Activated naive CD4-positive, alpha-beta T cell treated with anti-CD3 and anti-CD28 coated beads, Interleukin-2, amount 50 U/mL, for 72 hours (primary cell): ENCODE measurements at places on chromosomes 1 and 21.

GRCh38 chr1:156749419-156750118 lies 1.9 kb downstream of the HDGF start:
- no peak for DNase-seq

DNA sequence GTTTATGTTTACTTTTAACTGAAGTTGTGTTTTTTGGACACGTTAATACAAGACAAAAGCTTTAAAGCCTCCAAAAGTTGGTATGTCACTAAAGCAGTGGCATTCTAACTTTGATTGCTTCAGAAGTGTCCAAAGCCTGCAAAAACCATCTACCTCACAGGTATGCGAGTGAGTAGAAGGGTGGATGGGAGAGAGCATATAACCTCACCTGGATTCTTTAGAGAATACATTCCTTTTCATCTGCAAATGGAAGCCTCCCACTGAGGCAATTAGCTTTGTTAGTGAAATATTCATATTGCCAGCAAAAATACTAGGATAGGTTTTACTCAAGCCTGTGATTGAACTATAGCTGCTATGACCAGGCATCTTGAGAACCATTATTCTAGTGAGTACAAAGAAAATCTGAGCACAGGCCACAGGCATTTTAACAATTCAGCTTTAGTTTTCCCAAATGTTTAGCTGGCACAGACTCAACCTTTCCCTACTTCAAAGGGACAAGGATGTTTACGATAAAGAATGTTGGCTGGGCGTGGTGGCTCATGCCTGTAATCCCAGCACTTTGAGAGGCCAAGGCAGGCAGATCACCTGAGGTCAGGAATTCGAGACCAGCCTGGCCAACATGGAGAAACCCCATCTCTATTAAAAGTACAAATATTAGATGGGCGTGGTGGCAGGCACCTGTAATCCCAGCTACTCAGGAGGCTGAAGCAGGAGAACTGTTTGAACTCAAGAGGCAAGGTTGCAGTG lies 39.7 kb downstream of the MAP3K21 start:
- DNase-seq: no peak

DNA sequence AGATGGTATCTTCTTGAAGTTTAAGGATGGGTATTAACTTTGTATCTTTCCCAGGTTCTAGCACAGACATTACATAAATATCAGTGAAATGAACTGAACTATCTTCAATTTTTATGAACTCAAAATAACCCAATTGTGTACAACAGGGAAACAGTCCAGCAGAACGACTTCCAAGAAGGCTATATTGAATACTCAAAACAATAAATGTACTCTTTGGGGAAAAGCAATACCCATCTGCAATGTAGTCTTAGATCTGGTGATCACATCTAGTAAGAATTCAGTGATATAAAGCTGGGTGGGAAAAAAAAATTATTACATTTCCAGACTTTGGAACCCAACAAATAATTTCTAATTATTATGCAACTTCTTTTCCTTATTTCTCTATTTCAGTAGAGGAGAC lies 33.1 kb upstream of the GORAB start:
- no peak for DNase-seq

GRCh38 chr1:110463725-110464124 lies 12.8 kb downstream of the PROK1 start:
- DNase-seq: no peak

GRCh38 chr1:59707178-59707791 lies 107.5 kb upstream of the HOOK1 start:
- no peak for DNase-seq

GRCh38 chr1:66563941-66564630 lies 30.1 kb downstream of the SGIP1 start:
- DNase-seq: no peak

- no peak for DNase-seq
Measured at GRCh38 chr1:184596950-184597645, 157.6 kb downstream of the EDEM3 start.

GRCh38 chr1:14926229-14926628 lies 227.3 kb upstream of the TMEM51 start:
- no peak for DNase-seq

GRCh38 chr21:27407271-27407670 lies 440.4 kb upstream of the ADAMTS5 start:
- DNase-seq: no peak

DNA sequence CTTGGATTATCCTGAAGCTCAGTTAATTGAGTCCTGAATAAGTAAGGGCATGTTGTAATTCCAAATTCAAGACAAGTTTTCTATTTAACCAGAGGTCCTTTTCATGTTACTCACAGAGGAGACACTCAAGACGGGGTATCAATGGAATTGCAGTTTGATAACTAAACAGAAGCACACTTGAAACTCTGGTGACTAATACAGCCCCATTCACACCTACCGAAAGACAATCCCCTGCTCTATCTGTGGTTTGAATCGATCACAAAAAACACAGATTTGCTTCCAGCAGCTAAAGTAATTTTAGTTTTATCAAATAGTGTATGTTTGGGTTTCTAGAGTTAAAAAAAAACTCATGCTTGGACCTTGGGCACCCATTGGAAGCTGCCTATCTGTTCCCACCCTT lies 60.4 kb downstream of the TEX35 start:
- no peak for DNase-seq

GRCh38 chr1:2344121-2344681 lies 47.2 kb downstream of the MORN1 start:
- DNase-seq: no peak

DNA sequence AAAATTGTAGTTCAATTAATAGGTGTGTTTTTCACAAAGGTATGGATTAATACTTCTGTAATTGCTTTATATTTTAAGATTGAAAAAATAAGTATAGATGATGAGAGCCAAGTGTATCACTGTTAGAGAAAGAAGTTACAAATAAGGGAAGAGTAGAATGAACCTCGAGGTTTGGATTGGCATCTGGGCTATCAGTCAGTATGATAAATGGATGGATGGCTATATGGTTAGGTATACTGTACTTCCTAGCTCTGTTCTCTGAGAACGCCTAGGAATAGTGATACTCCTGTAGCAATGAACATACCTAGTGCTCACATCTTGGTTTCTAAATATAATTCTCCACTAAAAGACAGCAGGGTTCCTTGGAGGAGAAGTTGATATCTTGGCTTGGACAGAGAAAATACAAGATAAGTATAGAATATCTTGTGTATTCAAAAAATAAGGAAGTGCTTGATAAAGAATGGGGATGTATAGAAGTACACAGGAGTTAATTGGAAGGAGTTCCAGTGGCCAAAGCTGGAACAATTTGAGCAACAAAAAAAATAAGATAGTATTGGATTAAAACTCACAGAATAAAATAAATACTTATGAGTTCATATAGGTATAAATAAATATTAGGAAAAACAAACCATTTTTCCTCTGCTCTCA lies 12.4 kb downstream of the IPO9 start:
- no peak for DNase-seq

DNA sequence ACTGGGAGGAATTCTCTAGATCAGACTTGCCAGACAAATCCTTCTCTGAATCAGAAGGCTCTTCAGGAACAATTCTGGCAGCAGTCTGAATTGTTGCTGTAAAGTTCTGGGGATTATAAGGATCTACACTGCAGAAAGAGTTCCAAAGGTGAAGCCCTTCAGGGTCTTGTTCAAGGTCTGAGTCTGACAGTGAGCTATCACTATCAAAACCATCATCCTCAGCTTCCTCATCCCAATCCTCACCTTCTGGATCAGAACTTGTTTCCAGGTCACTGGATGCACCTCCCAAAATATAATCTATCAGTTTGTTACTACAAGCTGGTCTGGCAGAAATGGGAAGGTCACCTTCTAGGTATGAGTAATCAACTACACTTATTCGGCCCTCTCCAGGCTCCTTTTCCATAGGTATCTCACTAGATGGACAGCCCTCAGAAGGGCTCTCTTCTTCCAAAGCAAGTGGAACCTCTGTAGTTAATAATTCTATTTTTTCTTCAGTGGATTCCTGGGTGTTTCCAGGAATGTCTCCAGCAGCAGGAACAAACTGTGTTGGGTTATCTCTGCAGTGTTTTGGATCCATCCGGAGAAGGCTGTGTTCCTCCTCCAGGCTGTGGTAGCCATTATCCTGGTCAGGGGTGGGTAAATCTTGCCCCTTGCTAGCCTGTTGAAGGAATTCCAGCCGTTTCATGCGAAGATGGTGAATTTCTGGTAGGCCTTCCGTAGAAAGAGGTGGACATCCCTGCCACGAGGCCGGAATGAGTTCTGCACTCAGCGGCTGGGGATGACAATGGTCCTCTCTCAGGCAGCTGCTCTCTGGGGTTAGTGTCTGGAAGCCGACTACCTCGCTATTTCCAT lies 1.6 kb downstream of the PPP1R15B start:
- no peak for DNase-seq

DNA sequence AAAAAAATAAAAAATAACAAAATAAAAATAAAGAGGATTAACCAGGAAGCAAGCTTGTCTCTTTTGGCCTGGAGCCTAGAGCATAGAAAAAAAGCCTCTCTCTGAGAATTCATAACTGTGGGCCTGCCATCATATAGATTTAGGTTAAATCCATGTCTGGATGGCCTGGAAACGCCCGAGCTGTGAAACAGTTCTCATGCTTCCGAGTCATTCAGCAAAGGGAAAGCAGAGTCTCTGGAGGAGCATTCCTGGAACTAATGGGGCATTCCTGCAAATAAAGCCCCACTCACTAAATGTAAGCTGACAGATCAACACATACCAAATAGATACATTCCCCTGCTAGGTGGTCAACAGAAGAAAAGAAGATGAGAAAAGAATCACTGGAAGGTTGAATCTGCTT lies 75.8 kb upstream of the GNG4 start:
- DNase-seq: no peak

DNA sequence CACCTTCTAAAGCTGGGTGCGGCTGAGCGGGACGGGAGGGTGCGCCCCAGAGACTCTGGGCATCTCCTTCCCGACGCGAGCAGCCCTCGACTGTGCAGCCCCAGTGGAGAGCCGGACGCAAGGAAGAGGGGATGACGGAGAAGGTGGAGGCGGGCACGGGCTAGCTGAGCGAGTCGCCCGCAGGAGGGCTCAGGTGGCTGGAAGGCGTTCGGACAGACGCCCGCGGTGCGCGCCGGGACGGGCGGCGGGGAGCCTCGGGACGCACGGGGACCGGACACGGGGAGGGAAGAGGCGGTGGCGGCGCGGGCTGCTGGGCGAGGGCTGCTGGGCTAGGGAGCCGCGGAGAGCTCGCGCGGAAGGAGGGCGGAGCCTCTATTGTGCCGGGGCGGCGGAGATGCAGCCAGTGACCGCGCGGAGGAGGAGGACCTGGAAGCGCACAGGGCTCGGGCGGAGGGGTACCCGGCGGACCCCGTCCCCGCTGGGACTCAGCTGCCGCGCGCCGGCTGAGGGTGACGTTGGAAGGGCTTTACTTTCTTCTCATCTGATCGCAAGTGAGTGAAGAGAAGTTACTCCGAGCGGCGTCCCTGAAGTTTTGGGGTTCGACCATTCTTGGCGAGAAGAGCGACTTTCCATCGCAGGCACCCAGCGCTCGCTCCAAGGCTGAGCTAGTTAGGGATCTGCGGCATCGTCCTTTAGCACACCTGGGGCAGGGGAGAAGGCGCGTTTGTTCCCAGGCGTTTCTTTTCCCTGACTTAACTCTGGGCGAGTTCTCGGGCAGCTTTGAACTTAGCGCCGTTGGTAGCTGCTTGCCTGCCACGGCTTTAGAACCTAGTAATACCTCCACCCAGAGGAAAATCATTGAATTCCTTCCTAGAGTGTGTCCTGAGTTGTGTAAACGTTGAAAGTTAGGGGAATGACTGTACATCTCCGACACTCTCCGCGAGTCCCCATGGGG lies at the start of gene OLFML2B:
OLFML2B (minus strand) TSS at position 323 of the 955 bp plus-strand sequence. CDS start 439 bp downstream, outside the sequence.
- no peak for DNase-seq

- no peak for DNase-seq
Measured at GRCh38 chr21:37534431-37534830, 167.9 kb downstream of the DYRK1A start.

DNA sequence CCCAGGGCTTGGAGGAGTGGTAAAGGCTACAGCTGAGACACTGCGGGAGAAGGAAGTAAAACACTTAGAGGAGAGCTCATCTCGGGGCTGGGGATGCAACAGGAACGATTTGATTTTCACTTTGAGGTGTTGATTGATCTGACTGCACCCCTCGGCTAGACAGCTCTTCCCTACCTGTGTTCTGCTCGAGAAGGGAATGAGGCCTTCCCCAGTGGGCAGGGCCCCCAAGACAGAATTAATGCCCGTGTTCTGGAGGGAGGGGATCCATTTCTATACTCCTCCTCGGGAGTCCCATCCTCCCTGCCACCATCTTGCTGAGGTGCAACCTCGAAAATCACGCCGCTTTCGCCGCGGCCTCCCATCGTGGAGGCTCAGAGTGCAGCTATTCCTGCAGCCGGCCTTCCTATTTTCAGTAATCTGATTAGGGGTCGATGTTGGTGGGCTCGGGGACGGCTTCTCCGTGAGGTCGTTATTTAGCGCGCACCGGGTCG lies 2.4 kb downstream of the ATP2B4 start:
- no peak for DNase-seq

GRCh38 chr1:12654004-12654567 lies 10.2 kb downstream of the AADACL4 start:
- no peak for DNase-seq

DNA sequence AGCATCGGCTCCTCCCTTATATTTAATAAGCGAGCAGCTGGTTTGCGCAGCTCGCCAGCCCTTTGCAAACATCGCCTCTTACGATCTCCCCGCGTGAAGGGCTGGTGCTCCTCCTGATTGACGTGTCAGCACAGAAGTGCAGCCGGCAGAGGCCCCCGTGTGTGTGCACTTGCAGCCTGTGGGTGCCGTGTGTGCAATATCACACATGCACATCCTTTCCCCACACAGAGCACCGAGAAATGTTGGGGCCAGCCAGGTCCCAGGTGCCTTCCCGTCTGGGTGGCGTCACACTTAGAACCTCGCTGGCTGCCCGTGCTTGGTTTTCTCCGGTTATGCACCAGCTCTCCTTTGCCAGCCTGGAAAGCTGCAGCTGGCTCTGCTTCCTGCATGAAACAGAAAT lies 126.6 kb upstream of the AJAP1 start:
- no peak for DNase-seq

GRCh38 chr1:96843196-96843595 lies 121.6 kb downstream of the PTBP2 start:
- DNase-seq: no peak
